ENCODE measurements at places on chromosomes 6 and 20. TPM values are rescaled to one million over a fixed set of nuclear protein-coding genes. Genes with fewer than 3 reads are reported as not detected.

The LY6G6D gene
- total RNA-seq: not detected

- DNase-seq: no peak
Measured at GRCh38 chr20:25579081-25579770, 6.1 kb downstream of the NINL start.

The TNFRSF6B gene
- 147 TPM for total RNA-seq

- DNase-seq: no peak
Measured at GRCh38 chr6:81130969-81131368, 621.5 kb downstream of the TENT5A start.

The TRAPPC3L gene
- total RNA-seq: not detected

DNA sequence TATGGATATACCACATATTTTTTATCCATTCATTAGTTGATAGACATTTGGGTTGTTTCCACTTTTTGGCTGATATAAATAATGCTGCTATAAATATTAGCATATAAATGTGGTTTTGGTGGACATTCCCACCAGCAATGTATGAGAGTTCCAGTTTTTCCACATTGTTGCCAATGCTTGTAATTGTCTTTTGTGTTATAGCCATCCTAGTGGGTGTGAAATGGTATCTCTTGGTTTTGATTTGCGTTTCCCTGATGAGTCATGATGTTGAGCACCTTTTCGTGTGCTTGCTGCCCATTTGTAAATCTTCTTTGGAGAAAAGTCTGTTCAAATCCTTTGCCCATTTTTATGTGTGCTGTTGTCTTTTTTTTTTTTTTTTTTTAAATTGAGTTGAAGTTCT, 54.4 kb downstream of the DHX35 start:
- DNase-seq: no peak

The SLC13A3 gene
- total RNA-seq: not detected

Data from HCT116 (cell line).